ENCODE measurements at places on chromosomes 16 and 17.

DNA sequence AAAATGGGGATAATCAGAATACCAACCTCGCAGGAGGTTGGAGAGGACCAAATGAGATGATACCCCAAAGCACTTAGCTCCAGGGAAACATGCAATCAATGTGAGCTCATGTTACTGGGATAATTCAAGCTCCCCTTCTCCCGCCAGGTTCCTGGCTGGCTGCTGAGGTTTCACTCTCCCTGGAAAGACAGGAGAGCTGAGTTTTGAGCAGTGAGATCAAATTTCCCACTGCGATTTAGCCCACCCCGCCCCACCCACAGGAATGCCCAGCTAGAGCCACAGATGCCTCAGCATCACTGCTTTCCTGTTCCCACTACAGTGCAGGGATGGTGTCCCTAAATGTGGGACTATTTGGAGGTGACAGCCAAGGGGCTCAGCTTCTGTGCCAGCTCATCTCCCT, 56.7 kb downstream of the ZNF423 start:
- DNase-seq: no peak

DNA sequence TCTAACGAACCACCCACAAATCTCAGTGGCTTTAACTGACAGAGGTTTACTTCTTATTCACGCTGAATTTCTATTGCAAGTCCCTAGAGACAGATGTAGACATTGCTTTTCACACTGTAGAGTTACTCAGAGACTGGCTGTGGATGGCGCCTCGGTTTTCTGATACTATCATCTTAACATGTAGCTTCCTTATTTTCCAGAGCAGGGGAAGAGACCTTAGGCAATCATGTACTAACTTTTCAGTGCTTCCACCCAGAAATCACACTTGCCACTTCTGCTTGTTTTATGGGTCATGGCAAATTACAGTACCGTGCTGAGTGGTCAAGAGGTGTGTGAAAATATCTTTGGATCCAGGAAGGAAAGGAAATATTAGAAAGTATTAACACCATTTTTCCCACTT, 65.4 kb downstream of the MAF start:
- DNase-seq: no peak

- DNase-seq: no peak
Observed at GRCh38 chr17:63479495-63480184, 2.8 kb downstream of the ACE start.

DNA sequence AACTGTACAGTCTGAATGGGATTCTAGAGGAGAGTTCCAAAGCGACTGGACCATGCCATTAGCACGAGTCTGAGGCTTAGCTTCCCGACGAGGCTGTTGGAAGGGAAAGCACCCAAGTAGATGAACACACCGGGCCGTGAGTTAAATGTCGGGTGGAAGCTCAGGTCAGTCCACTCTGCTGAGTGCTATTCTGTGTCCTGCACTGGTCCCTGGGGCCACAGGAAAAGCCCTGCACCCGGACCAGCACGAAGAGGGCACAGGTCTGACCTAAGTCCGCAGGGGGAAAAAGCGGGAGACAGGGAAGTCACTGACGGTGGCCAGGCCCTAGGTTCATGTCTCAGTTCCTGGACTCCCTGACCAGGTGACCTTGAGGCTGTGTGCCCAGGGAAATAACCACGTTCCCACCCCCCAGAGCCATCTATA, 44.1 kb upstream of the RBFOX3 start:
- DNase-seq: no peak

GRCh38 chr16:64900517-64900916, 221.3 kb downstream of the CDH11 start:
- DNase-seq: no peak

DNA sequence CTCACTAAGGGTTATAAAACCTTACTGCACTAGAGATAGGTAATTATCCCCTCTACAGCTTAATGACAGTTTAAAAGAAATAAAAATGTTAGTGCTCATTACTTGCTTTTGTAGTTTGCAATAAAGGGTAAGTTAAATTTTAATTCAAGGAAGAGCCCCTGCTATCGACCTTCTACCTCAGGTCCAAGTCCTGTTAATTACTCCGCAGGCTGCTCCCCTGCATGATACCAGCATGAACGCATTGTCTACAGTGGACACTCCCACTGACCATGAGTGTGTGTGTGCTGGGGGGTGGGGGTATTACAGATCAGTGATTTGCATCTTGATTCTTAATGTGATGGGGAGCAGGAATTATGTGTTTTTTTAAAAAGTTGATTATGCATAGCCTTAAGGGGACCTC, 103.1 kb downstream of the AATF start:
- DNase-seq: no peak

DNA sequence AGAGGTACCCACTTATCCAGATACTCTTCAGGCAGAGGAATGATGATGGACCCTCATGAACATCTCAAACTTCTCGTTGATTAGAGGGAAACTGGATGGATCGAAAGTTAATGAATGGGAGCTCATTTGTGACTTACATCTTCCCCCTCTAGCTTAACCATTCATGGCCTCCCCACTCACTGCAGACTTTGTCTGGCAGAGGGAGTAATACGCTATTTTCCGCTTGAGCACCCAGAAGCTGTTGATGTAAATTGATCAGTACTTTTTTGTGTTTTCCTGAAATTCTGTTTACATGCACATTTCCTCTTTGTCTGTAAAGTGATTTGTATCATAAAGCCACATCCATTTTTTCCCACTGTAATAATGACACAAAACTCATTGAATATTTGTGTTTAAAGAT, 239.1 kb upstream of the RBFOX1 start:
- DNase-seq: no peak

GRCh38 chr16:80994451-80994850, 12.2 kb downstream of the CMC2 start:
- no peak for DNase-seq

DNA sequence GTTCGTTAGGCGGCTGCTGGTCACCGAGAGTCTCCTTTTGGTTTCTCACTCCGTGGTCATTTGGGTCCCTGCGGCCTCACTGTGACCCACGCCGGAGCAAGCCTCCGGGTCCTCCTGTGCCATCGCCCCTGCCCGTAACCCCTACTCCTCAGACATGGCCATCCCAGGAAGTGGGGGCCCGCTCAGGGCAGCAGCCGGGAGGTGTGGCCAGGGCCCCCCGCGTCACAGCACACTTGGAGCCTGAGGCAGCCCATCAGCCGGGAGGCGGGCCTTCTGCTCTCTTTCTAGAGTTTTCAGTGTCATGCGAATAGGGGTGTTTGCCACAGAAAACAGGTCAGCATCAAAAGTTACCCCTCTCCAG, 7.9 kb upstream of the WFIKKN1 start:
- DNase-seq: no peak

GRCh38 chr17:76513306-76513692, 12.1 kb upstream of the RHBDF2 start:
- DNase-seq: no peak

DNA sequence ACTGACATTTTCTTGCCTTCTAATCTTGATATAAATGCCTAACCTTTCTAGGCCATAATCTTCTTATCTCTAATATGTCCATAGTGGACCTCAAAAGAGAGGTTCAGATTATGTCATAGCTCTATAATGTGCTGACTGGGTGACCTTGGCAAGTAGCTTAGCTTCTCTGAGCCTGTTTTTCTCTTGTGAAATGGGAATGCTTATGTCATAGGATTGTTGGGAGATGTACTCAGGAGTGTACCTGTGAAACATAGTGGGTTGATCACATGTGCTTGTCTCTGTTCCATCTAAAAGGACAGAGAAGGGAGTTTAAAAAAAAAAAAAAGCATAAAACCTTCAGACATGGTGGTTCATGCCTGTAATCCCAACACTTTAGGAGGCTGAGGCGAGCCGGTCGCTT, 2.4 kb downstream of the MED9 start:
- no peak for DNase-seq

DNA sequence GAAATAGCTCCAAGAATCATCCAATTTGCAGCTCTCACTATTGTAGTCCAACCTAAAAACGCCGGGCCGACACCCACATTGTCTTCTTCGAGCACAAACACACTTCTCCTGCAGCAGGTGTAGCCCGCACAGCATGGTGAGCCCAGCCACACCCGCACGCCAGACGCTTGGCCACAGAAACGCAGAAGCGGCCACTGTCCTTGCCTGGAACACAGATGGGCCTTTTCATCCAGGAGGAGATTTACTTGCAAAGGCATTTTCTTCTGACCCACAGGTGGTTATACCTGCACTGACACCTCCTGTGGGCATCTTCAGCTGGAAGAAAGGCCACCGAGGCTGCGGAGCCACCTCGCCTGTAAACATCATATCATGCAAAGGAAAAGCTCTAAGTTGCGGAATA, 98.4 kb downstream of the ADCY9 start:
- no peak for DNase-seq

DNA sequence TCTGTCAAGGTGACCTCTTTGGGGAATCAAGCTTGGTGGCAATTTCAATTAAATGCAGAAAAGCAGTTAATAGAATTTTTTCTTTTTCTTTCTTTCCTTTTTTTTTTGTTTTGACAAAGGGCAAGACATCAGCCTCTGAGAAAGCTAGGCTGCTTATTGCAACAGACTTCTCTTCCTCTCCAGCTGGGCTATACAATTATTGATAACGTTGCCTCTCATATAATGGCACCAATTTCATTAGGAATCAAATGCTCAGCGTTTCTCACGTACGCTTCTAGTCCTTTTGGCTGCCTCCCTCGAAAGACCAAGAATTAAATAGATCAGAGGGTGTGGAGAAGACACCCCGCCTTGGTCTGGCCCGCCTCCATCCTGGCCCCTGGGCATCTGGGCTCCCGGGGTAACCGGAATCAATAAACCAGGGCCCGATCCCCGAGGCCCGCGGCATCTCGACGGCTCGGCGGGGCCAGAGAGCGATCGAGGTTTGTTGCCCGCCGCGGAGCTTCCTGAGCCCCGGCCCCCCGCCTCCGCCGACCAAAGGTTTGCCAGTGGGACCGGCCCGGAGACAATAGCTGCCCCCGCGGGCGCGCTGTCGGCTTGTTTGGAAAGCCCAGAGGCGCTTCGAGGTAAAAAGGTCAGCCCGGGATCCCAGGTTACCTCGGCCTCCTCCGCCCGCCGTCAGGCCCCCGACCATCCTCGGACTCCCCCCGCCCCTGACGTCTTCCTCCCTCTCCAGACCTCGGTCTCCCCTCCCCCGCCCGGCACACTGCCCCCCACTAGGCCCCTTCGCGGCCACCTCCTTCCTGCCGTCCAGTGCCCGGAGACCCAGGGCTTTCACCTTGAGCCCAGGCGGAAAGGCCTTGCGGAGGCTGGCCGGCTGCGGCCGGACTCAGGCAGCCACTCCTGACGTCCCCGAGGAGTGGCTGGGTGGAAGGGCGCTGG, 3.9 kb downstream of the HOXB1 start:
- no peak for DNase-seq

- no peak for DNase-seq
Observed at GRCh38 chr16:61813339-61813738, 222.9 kb downstream of the CDH8 start.

- no peak for DNase-seq
Observed at GRCh38 chr17:45129426-45129939, 2.8 kb downstream of the PLCD3 start.

- no peak for DNase-seq
Observed at GRCh38 chr17:1126250-1126797, 53.5 kb downstream of the ABR start.

GRCh38 chr17:70288540-70289290, 119.4 kb downstream of the KCNJ2 start:
- DNase-seq: no peak
